Activated T-helper 1 cell treated with Interleukin-2 at 50 U/mL for 16 hours (primary cell): ENCODE measurements at places on chromosomes 4 and X.

DNA sequence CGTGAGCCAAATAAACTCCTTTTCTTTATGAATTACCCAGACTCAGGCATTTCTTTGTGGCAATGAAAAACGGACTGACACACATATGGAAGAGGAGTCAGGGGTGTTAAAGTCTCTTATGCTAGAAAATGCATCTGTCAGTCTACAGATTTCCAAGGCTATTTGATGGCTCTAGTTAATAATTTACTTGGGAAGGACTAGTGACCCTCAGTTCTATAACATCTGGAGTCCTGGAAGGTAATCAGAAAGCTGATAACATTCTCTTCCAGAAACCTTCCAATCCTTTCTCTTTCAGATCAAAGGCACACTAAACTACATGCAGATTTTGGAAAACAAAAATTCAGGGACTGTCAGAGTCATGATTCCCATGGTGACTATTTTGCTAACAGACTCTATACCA is 142.0 kb upstream of the TEX13D start:
- DNase-seq = no peak

DNA sequence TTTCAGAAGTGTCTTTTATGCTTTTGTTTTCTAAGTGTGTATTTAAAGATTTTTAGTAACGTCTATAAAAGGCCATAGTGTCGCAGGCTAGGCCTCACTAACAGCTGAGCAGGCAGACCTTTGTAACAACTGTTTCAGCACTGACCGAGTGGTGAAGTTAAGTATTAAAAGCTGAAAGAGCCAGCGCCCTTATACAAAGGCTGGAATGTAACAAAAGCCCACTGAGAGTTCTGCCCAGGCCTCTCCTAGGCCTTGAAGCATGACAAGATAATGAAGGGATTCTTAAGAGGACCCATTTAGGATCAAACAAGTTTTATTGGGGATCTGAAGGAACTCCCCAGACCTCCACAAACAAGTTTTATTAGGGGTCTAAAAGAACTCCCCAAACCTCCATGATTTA is 722.5 kb upstream of the PRKX start:
- DNase-seq = no peak

DNA sequence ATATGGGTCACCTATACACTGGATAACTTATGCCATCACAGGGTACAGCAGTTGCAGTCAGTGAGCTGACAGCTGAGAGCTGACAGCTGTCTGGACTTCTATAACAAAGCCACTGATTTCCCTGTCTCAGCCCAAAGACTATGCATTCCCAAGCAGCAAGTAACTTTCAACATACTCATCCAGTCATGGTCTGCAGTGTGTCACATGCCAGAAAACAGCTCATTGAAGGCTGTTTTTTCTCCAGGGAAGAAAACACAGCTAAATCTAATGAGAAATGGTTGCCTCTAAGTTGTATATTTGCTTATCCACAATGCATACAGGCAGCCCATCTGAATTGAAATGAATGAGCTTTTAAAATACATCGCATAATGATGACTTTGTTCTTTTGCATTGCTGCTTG is 6.3 kb downstream of the KIAA1210 start:
- no peak for DNase-seq

DNA sequence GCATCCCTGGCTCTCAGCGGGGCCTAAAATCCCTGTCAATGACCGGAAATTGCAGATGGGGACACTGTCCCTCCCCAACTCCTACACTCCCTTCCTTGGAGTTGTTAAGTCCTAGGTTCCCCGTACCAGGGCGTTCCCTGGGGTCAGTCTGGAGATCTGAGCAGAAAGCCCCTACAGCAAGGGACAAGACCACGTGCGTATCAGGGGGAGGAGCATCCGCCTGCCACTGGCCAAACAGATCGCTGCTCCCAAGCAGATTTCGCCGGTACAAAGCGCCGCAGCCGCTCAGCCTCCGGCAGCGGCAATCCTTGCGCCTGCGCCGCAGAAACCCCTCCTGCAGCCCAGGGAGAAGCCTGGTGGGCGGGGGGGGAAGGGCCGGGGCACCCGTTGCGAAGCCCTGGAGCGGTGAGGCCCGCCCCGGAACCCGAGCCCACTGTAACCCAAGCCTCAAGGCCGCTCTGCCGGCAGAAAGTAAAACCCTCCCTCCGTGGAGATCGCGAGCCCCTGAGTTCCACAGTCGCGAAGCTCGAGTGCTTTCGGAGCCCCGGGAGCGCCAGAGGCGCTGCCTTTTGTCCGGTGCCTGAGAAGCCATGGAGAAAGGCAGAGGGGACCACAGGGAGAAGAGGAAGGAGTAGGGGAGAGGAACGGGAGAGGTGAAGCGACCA is 2.7 kb downstream of the CRMP1 start:
- DNase-seq = no peak

DNA sequence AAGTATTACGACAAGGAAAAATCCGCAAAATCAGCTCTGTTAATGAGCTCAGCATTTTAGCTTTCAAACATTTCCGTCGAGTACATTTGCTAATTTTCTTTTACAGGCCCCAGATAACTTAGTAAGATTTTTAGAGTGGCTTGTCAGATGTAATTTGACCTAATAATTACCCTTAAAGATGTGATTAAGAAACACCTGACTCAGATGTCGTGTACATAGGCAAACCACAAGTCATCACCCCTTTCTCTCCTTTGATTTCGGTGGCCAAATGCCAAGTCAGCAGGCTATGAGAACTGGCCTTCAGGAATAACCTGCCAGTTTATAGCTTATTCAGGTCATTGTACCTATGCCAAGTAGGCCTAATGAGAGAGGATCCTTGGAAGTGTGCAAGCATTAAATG is 369.6 kb downstream of the PCDH7 start:
- no peak for DNase-seq

GRCh38 chr4:81790477-81790876 is 318.8 kb upstream of the RASGEF1B start:
- DNase-seq = no peak
